GM04504 (cell line): ENCODE measurements at places on chromosomes 1 and 21.

- DNase-seq = no peak
These were observed 73.8 kb downstream of the MRPL37 start for GRCh38 chr1:54273795-54274163.

GRCh38 chr1:172298141-172298540 is 122.3 kb upstream of the C1orf105 start:
- DNase-seq = no peak

DNA sequence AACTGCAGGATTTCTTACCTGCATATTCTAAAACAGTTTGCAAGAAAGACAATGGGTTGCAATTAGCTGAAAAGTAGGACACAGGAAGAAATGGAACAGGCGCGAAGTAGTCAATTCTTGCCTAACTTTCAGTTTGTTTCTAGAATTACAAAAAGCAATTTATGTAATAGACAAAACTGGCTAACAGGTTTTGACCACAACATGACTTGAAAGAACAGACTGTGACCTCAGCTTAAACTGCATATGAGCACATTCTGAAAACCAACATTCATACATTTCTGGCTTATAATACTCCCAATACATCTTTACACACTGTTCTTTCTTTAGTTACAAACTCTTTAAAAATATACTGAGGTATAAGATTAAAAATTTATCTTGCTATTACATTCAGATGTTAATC is 405.9 kb upstream of the B3GALT2 start:
- no peak for DNase-seq

GRCh38 chr1:205251576-205251975 is 23.8 kb downstream of the TMCC2 start:
- no peak for DNase-seq

- no peak for DNase-seq
These were observed 9.1 kb upstream of the PSMB2 start for GRCh38 chr1:35650416-35650815.

DNA sequence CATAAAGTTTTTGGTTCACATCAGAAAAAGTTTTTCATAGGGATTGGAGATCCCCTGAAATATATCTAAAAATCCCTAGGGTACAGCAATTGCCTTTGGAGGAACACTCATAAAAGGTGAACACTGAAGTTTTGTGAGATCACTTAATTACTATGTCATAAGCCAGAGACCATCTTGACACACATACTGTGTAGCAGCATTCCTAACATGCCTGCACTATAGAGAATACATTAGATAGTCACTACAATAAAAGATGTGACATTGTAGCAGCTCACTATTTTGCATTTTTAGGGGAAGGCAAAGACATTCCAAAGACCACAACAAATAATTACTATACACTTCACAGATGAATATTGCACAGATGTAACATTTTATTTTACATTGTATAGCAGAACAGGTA is 779.9 kb downstream of the KCNT2 start:
- DNase-seq = no peak
